ENCODE measurements at places on chromosomes 7 and 10. TPM values are rescaled to one million over a fixed set of nuclear protein-coding genes. Genes with fewer than 3 reads are reported as not detected.

SH2B2 gene
- polyA plus RNA-seq = 3.9 TPM

SUN3 gene
- 1.3 TPM for polyA plus RNA-seq

RNF32 gene
- polyA plus RNA-seq = 3.1 TPM

CD36 gene
- polyA plus RNA-seq = 30.9 TPM

All from thymus (tissue), 14 donors.